Thoracic aorta (tissue), 2 donors: ENCODE measurements at places on chromosomes 1 and 21.

- no peaks in the 10 kb centered on the region for H3K4me1 ChIP-seq
- no peak for DNase-seq
- H3K27ac ChIP-seq: peak within 1 kb of the TSS; percentile 79
- H3K27me3 ChIP-seq: no peaks in the 10 kb centered on the region
Measured at GRCh38 chr1:23483321-23484252, at the start of gene ASAP3. ASAP3 (minus strand) TSS chr1:23484179; CDS start chr1:23484133, 46 bp downstream.

DNA sequence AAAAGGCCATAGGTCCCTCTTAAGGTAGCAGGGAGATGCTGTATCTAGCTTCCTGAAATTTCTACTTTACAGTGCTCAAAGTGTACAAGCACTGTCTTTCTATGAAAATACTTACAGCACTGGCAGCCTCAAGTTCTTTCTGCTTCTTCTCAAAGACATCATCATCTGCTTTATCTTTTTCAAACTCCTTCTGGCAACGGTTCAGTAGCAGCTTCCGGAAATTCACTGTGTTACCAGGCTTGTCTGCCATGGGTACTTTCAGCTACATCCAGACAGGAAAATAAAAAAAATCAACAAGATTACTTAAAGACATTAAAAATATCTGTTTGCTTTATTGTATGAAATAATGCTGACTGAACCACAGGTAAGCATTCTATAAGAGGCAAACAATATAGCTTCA is 77.9 kb upstream of the HP1BP3 start:
- H3K4me3 ChIP-seq: no peak overlapping the region
- DNase-seq: no peak
- no peaks in the 10 kb centered on the region for H3K4me1 ChIP-seq

- peaks cover 21% of the 10 kb centered on the region for H3K4me1 ChIP-seq
- no peaks in the 10 kb centered on the region for H3K27me3 ChIP-seq
- no peak for DNase-seq
- no peaks in the 10 kb centered on the region for H3K36me3 ChIP-seq
- H3K4me3 ChIP-seq: no peak overlapping the region
- no peak overlapping the region for H3K27ac ChIP-seq
Measured at GRCh38 chr1:101259744-101260148, 22.9 kb downstream of the S1PR1 start.

DNA sequence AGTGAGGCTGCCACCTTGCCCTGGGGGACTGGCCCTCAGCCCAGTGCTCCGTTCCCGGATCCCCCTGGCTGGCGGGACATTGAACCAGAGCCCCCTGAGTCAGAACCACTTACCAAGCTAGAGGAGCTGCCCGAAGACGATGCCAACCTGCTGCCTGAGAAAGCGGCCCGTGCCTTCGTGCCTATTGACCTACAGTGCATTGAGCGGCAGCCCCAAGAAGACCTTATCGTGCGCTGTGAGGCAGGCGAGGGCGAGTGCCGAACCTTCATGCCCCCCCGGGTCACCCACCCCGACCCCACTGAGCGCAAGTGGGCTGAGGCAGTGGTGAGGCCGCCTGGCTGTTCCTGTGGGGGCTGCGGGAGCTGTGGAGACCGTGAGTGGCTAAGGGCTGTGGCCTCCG is 1.3 kb downstream of the TMEM79 start:
- H3K27me3 ChIP-seq: no peaks in the 10 kb centered on the region
- no peak for DNase-seq
- no peak overlapping the region for H3K27ac ChIP-seq

DNA sequence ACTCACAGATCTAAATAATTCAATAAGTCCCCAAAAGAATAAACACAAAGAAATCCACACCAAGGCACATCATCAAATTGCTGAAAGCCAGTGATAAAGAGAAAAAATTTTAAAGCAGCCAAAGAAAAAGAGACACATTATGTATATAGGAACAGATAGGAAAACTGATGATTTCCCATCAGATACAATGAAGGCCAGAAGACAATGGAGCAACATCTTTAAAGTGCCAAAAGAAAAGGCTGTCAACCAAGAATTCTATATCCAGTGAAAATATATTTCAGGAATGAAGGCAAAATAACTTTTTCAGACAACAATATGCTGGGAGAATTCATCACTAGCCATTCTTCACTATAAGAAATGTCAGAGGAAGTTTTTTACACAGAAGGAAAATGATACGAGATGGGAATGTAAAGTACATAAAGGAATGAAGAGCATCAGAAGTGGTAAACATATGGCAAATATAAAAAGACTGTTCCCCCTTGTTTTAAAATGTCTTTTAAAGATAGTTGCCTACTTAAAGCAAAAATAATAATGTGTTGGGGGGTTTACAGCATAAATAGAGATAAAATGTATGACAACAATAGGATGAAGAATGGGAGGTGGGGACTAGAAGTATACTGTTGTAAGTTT is 9.4 kb upstream of the MYOG start:
- H3K27ac ChIP-seq: no peak overlapping the region
- no peak for DNase-seq
- no peaks in the 10 kb centered on the region for H3K36me3 ChIP-seq

- H3K27ac ChIP-seq: no peak overlapping the region
- H3K27me3 ChIP-seq: no peaks in the 10 kb centered on the region
- no peak overlapping the region for H3K4me3 ChIP-seq
- no peak for DNase-seq
Measured at GRCh38 chr1:62832276-62832675, 48.3 kb downstream of the ATG4C start.

DNA sequence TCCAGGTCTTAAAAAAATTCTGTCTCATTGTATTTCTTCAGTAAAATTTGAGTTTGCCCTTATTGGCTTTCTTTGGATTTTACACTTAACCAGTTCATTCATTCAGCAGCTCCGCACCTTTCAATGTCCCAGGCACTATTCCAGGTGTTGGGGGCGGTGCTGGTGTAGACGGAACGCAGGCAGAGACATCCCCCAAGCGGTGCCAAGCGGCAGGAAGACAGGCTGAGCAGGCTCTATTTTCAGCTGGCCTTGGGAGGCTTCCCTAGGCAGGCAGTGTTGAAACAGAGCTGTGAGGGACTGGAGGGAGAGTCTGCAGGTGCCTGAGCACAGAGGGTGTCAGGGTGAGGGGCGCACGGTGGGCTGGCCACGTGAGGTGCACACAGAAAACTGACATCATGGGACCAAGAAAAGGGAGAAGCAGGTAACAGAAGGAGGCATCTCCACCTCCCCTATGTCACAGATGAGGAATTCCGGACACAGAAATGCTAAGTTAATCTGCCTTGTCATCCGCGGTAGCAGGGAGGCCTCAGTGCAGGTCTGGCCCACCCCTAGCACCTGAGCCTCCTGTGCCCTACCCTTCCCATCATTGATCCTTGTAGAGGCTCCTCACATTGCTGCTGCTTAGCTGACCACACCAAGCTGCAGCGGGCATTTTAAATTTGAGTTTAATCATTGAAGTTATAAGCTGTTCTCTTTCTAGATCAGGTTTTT is 40.8 kb downstream of the SLC37A1 start:
- no peak overlapping the region for H3K27ac ChIP-seq
- H3K4me1 ChIP-seq: no peaks in the 10 kb centered on the region
- H3K27me3 ChIP-seq: no peaks in the 10 kb centered on the region

DNA sequence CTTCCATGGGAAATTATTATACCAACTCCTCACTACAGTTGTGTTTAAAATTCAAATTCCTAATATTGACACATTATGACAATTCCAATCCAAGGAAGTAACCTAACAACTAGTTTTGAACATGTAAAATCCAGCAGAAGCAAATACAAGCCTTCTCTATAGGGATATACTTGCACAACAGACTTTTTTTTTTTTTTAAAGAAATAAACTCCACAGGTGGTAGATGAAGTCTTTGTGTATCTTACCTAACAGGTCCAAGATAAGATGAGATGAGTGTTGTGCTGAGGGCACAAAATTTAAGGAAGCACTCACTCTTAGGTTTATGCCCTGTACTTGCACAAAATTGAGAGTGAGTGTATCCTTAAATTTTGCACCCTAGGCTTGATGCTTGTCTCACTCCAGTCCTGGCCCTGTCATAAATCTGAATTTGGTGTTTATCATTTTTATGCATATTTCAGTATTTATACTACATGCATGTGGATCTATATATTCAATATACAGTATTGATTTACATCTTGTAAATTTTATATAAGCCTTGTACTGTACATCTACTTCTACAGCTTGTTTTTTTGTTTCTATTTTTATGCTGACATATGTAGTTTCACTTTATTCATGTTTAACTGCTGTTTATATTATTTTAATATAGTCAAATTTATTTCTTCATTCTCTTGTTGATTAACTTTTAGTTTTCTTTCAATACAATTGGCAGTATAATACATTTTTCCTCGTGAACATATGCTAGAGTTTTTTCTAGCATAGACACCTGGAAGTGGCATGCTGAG is 60.6 kb upstream of the RGL1 start:
- no peaks in the 10 kb centered on the region for H3K36me3 ChIP-seq
- no peaks in the 10 kb centered on the region for H3K27me3 ChIP-seq
- no peak overlapping the region for H3K4me3 ChIP-seq
- DNase-seq: no peak
- H3K27ac ChIP-seq: no peak overlapping the region

- no peak overlapping the region for H3K27ac ChIP-seq
- H3K36me3 ChIP-seq: no peaks in the 10 kb centered on the region
- DNase-seq: no peak
Measured at GRCh38 chr1:193827516-193827915, 641.1 kb upstream of the B3GALT2 start.

DNA sequence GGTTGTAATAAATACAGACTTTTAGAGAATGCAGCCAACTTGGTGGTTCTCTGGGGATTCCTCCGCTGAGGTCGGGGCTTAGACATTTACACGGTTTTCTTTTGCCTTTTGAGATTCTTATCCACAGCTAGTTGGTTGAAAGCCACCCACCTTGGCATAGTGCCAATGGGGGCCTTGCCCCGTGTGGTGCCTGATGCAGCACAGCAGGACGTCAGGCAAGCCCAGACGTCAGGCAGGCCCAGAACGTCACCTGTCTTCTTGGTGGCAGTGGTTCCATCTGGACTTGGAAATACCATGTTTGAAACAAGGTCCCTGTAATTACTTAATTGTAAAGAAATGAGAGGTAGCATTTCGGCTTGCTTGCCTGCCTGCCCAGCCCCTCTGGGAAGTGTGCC is 78.5 kb downstream of the GALNT2 start:
- H3K4me3 ChIP-seq: peak overlapping the region; percentile 48
- H3K27ac ChIP-seq: peak overlapping the region; percentile 24
- H3K4me1 ChIP-seq: peaks cover 21% of the 10 kb centered on the region
- H3K36me3 ChIP-seq: no peaks in the 10 kb centered on the region
- H3K27me3 ChIP-seq: no peaks in the 10 kb centered on the region
- DNase-seq: no peak

GRCh38 chr1:4177425-4178150 is 277.5 kb upstream of the C1orf174 start:
- no peak overlapping the region for H3K4me3 ChIP-seq
- DNase-seq: no peak
- no peak overlapping the region for H3K27ac ChIP-seq
- no peaks in the 10 kb centered on the region for H3K4me1 ChIP-seq
- H3K27me3 ChIP-seq: no peaks in the 10 kb centered on the region
- no peaks in the 10 kb centered on the region for H3K36me3 ChIP-seq

DNA sequence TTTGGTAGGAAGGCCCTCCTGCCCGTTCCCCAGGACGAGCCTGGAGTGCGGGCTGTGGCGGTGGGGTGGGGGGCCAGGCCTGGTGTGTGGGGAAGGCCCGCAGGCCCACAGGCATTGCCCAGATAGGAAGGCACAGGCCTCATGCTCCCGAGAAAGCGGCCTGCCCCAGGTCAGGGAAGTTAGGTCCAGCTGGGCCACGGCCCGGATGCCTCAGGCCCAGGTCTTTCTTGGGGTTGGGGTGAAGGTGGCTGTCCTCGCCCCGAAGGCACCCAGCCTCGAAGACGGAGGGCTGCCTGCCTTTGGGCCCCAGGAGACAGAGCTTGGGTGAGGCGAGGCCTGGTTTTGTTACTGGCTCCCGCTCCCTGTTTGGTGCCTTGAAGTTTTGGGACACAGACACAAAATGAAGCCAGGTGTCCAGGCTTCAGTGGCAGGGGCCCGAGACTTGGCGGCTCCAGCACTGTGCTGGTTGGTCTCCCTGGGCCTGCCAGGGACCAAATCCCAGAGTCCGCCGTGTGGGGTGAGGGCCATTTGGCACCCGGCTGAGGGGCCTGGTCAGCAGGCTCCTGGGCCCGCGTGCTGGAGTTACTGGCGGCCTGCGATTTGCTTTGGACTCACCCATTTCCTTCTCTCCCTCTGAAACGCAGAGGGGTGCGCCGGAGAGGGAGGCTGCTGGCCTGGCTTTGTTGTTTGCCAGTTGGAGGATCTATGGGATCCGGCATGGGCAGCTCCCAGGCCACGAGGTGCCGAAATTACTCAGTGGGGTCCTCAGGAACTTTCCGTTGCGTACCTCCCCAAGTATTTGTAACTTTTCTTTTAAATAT is 2.0 kb downstream of the SKI start:
- no peaks in the 10 kb centered on the region for H3K36me3 ChIP-seq
- peak overlapping the region; percentile 88 for H3K27ac ChIP-seq
- H3K27me3 ChIP-seq: no peaks in the 10 kb centered on the region
- DNase-seq: no peak

GRCh38 chr1:29461115-29461739 is 224.9 kb downstream of the PTPRU start:
- no peak overlapping the region for H3K4me3 ChIP-seq
- no peaks in the 10 kb centered on the region for H3K4me1 ChIP-seq

GRCh38 chr1:83029916-83030315 is 969.0 kb downstream of the TTLL7 start:
- H3K36me3 ChIP-seq: no peaks in the 10 kb centered on the region
- H3K27ac ChIP-seq: no peak overlapping the region
- no peak overlapping the region for H3K4me3 ChIP-seq
- no peak for DNase-seq
- H3K27me3 ChIP-seq: no peaks in the 10 kb centered on the region

GRCh38 chr1:87204921-87205320 is 123.8 kb upstream of the LMO4 start:
- no peak overlapping the region for H3K27ac ChIP-seq
- peaks cover 4% of the 10 kb centered on the region for H3K4me1 ChIP-seq
- H3K27me3 ChIP-seq: no peaks in the 10 kb centered on the region
- no peak overlapping the region for H3K4me3 ChIP-seq
- DNase-seq: no peak

- no peaks in the 10 kb centered on the region for H3K4me1 ChIP-seq
- no peaks in the 10 kb centered on the region for H3K27me3 ChIP-seq
- no peak overlapping the region for H3K27ac ChIP-seq
Measured at GRCh38 chr1:2082064-2082463, 31.9 kb downstream of the PRKCZ start.

DNA sequence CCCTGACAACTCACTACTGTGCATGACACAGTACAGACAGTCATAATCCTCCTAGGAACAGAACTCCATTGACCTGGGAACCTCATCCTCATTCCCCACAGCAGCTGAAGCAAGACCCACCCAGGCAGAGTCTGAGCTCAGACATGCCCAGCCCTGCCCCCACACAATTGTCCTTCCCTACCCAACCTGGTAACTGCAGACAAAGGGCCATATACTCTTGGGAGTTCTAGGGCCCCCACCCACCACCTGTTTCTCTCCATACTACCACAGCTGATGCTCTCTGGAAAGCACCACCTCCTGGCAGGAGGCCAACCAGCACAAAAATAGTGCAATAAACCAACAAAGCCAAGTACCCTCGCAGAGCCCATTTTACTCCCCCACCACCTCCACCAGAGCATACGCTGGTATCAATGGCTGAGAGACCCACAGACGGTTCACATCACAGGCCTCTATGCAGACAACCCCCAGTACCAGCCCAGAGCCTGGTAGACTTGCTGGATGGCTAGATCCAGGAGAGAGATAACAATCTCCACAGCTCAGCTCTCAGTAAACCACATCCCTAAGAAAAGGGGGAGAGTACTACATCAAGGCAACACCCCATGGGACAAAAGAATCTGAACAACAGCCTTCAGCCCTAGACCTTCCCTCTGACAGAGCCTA is 159.7 kb upstream of the CXADR start:
- no peaks in the 10 kb centered on the region for H3K27me3 ChIP-seq
- no peaks in the 10 kb centered on the region for H3K36me3 ChIP-seq
- no peak for DNase-seq
- H3K4me3 ChIP-seq: no peak overlapping the region
- no peaks in the 10 kb centered on the region for H3K4me1 ChIP-seq
